ENCODE measurements at places on chromosomes 1 and 21. TPM values are rescaled to one million over a fixed set of nuclear protein-coding genes. Genes with fewer than 3 reads are reported as not detected.

GRCh38 chr1:2044510-2045319 is 5.5 kb upstream of the PRKCZ start:
- DNase-seq = no peak
- H3K27me3 ChIP-seq = no peaks in the 10 kb centered on the region
- no peaks in the 10 kb centered on the region for H3K4me1 ChIP-seq
- no peak overlapping the region for H3K27ac ChIP-seq
- no peaks in the 10 kb centered on the region for H3K36me3 ChIP-seq

DNA sequence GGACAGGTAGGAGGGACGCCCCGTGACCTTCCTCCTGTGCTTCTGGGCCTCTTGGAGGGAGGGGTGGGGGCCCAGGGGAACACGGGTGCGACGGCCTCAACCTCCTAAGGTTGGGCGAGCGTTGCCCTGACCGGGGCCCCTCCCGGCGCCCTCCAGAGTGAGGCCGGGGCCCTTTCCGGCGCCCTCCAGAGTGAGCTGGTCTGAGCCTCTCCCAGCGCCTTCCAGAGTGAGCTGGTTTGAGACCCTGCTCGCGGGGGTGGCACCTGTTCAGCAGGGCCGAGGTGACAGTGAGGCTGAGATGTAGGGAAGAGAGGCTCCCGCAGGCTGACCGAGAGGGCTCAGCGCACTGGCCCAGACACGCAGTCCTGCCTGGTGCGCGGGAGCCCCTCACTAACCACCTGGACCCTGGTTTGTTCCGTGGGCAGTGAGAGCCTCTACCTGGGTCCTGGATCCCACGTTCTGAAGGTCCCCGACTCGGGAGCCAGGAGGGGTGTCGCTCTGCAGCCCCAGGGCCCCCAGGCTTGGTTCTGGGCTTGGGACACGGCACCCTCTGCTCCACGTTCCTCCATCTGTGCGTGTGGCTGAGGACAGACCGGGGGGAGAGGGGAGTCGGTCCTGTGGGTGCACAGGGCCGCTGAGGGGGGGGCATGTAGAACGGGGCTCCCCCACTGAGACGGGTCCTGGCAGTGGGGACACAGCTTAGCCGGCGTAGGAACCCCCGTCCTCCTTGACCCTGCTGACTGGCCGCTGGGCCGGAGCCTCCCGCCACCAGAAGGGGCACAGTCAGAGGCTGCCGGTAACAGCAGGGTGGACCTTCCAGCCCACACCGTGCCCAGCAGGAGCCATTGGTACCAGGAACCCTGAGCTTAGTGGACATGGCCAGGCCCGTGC is 1.4 kb downstream of the COL6A1 start:
- peaks cover 3% of the 10 kb centered on the region for H3K27me3 ChIP-seq
- no peaks in the 10 kb centered on the region for H3K4me1 ChIP-seq

GRCh38 chr1:20928146-20928545 is 141.0 kb upstream of the HP1BP3 start:
- H3K36me3 ChIP-seq = no peaks in the 10 kb centered on the region
- H3K4me3 ChIP-seq = no peak overlapping the region
- no peaks in the 10 kb centered on the region for H3K27me3 ChIP-seq
- DNase-seq = no peak
- peaks cover 13% of the 10 kb centered on the region for H3K4me1 ChIP-seq
- no peak overlapping the region for H3K27ac ChIP-seq

GRCh38 chr21:38293113-38293512 is 36.3 kb downstream of the KCNJ15 start:
- no peaks in the 10 kb centered on the region for H3K36me3 ChIP-seq
- DNase-seq = no peak
- H3K27me3 ChIP-seq = no peaks in the 10 kb centered on the region
- H3K27ac ChIP-seq = no peak overlapping the region
- no peaks in the 10 kb centered on the region for H3K4me1 ChIP-seq

DNA sequence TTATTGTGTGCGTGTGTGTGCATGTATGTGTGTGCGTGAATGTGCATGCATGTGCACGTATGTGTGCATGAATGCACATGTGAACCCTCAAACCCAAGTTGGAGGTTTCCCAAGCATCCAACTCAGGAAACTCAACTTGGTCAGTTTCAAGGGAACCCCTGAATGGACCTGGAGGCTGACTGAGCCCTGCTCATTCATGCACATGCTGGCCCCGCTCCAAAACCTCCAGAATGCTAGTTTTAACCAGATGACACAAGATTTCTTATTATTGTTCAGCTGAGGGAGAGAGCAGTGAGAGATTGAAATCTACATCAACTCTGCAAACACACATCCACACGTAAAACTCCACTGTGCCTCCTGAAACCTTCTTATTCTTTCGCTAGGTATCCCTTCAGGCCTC is 104.4 kb downstream of the OMA1 start:
- H3K36me3 ChIP-seq = no peaks in the 10 kb centered on the region
- no peak overlapping the region for H3K4me3 ChIP-seq
- no peak for DNase-seq
- no peak overlapping the region for H3K27ac ChIP-seq

DNA sequence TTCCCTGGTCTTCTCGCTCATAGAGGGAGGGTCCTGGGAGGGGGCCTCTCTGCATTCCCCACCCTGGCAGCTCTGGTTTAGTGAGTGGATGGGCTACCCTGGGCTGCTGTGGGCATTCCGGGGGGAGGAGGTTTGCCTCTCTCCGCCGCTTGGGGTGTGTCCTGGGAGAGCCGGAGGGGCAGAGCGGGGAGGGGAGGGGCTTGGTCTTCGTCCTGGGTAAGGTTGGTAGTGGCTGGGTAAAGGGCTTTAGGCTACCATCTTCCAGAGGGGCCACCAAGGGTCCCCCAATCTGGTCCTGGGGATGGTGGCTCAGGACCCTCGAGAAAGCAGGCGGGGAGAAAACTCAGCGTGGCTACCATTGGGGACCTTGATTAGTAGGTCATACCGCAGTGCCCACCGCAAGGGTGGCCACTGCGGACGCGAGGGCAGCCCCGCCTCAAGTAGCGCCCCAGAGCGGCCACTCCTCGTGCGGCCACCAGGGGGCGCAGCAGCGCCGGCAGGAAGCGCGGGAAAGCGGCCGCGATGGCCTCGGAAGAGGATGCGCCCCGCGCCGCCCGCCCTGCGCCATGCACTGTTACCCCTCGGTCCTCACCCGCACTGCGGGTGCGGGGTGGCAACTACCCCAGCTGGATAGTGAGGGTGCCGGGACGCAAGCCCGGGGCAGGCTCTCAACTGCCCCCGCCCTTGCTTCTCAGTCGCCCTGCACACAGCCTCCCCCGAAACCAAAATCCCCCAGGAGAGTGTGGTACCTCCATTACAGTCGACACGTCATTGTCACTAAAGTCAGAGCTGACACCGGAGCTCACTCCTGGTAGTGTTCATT is 44.1 kb upstream of the SLC25A33 start:
- no peak overlapping the region for H3K27ac ChIP-seq
- H3K36me3 ChIP-seq = no peaks in the 10 kb centered on the region
- peaks cover 10% of the 10 kb centered on the region for H3K4me1 ChIP-seq
- no peak for DNase-seq
- peak overlapping the region; percentile 5 for H3K4me3 ChIP-seq

DNA sequence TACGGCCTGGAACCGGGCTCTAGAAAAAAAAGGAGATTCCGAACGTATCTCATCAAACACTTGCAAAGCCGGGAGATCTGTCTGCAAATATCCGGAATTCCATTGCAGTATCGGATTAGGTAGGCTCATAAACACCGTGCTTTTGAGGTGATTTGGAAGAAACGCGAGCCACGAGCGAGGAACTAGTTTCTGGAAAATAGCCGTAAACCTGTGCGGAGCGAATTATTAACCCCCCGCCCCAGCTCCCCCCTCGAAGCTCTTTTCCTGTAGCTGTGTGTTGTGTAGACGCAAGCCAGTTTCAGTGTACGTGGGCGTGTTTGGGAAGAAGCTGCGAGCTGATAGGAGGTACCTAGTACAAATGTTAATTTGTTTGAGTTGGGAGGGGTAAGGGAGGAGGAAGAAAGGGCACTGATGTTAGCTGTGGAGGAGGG is 1.1 kb downstream of the RALGPS2 start:
- no peaks in the 10 kb centered on the region for H3K36me3 ChIP-seq
- H3K4me3 ChIP-seq = peak overlapping the region; percentile 69
- H3K4me1 ChIP-seq = no peaks in the 10 kb centered on the region
- H3K27me3 ChIP-seq = peaks cover 4% of the 10 kb centered on the region

GRCh38 chr1:31715087-31715872 is 11.5 kb upstream of the COL16A1 start:
- no peak overlapping the region for H3K27ac ChIP-seq
- no peaks in the 10 kb centered on the region for H3K36me3 ChIP-seq
- peaks cover 4% of the 10 kb centered on the region for H3K4me1 ChIP-seq

DNA sequence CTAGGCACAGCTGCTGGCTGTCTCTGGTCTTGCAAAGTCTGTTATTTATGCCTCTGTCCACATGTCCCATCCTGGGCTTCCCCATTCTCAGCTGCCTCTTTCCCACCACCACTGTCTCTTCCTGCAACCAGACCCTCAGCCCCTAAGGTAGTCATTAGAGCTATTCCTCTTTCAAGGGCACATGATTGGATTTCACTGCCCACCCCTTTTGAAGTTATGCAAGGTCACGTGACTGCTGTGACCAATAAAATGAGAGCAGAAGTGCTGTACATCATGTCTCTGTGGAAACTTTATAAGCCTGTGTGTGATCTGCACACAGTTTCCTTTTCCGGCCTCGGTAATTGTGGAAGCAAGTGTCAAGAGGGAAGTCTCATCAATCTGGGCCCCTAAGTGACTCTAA is 136.6 kb upstream of the HMGB4 start:
- no peak overlapping the region for H3K4me3 ChIP-seq
- DNase-seq = no peak
- no peaks in the 10 kb centered on the region for H3K4me1 ChIP-seq
- H3K27me3 ChIP-seq = no peaks in the 10 kb centered on the region
- H3K27ac ChIP-seq = no peak overlapping the region

GRCh38 chr21:31929548-31929947 is 56.7 kb downstream of the HUNK start:
- H3K27ac ChIP-seq = no peak overlapping the region
- no peak for DNase-seq
- H3K36me3 ChIP-seq = no peaks in the 10 kb centered on the region
- H3K4me3 ChIP-seq = no peak overlapping the region

- no peak overlapping the region for H3K27ac ChIP-seq
- H3K36me3 ChIP-seq = no peaks in the 10 kb centered on the region
- no peaks in the 10 kb centered on the region for H3K27me3 ChIP-seq
- DNase-seq = no peak
- H3K4me1 ChIP-seq = no peaks in the 10 kb centered on the region
Measured at GRCh38 chr1:227893300-227893948, 54.3 kb downstream of the WNT9A start.

DNA sequence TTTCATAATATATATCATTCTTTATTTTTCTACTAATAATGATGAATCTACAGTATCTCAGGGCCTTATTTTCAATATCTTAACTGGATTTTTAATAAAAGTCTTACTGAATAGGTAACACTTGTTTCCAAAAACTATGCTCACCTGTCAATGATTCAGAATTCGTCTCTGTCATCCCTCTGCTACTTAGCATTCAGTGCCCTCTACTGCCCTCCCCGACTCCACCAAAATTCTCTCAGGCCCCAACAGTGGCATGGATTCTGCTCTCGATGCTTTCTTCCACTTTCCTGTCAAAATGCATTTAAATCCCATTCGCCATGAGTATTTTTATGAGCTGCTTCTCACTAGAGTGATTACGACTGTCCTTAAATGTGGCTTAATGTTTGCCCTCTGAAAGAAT is 10.5 kb upstream of the BACH1 start:
- no peaks in the 10 kb centered on the region for H3K4me1 ChIP-seq
- H3K27ac ChIP-seq = no peak overlapping the region
- no peak overlapping the region for H3K4me3 ChIP-seq
- H3K36me3 ChIP-seq = no peaks in the 10 kb centered on the region
- no peaks in the 10 kb centered on the region for H3K27me3 ChIP-seq

- peak; percentile 65 for DNase-seq
- H3K36me3 ChIP-seq = no peaks in the 10 kb centered on the region
- H3K27ac ChIP-seq = peak overlapping the region; percentile 52
- H3K4me3 ChIP-seq = peak overlapping the region; percentile 52
Measured at GRCh38 chr1:204578867-204579664, 62.9 kb downstream of the MDM4 start.

GRCh38 chr1:240831922-240832321 is 220.0 kb upstream of the GREM2 start:
- no peak overlapping the region for H3K27ac ChIP-seq
- no peak for DNase-seq
- no peaks in the 10 kb centered on the region for H3K4me1 ChIP-seq
- no peak overlapping the region for H3K4me3 ChIP-seq
- H3K27me3 ChIP-seq = no peaks in the 10 kb centered on the region

The VSIG8 gene
- total RNA-seq = not detected

The SPATA45 gene
- not detected for total RNA-seq

The ST7L gene
- total RNA-seq = 6.0 TPM

The CFHR2 gene
- not detected for total RNA-seq

The POFUT2 gene
- 15.1 TPM for total RNA-seq

Measured in GM12878 (cell line).